B cell (primary cell): ENCODE measurements at places on chromosomes 12 and 14.
A peak's percentile ranks its signal among the peaks of the same experiment; 100 is the strongest.

- peaks cover 22% of the 10 kb centered on the region for H3K4me1 ChIP-seq
- H3K4me3 ChIP-seq, result no peak overlapping the region
- H3K36me3 ChIP-seq, result peaks cover 29% of the 10 kb centered on the region
- H3K27ac ChIP-seq, result no peak overlapping the region
- no peaks in the 10 kb centered on the region for H3K27me3 ChIP-seq
- DNase-seq, result no peak
Observed at GRCh38 chr12:53502983-53503728, 2.1 kb downstream of the TARBP2 start.

GRCh38 chr12:56193025-56193578 is 3.8 kb upstream of the SMARCC2 start:
- H3K36me3 ChIP-seq, result no peaks in the 10 kb centered on the region
- peak; percentile 86 for DNase-seq
- peaks cover 10% of the 10 kb centered on the region for H3K4me1 ChIP-seq
- no peaks in the 10 kb centered on the region for H3K27me3 ChIP-seq
- no peak overlapping the region for H3K27ac ChIP-seq

GRCh38 chr14:94395282-94395887 is 7.0 kb upstream of the SERPINA1 start:
- H3K36me3 ChIP-seq, result no peaks in the 10 kb centered on the region
- H3K27ac ChIP-seq, result no peak overlapping the region
- no peaks in the 10 kb centered on the region for H3K4me1 ChIP-seq
- no peaks in the 10 kb centered on the region for H3K27me3 ChIP-seq
- DNase-seq, result no peak
- H3K4me3 ChIP-seq, result no peak overlapping the region

GRCh38 chr14:103568952-103569351 is 6.2 kb downstream of the COA8 start:
- no peak overlapping the region for H3K27ac ChIP-seq
- no peaks in the 10 kb centered on the region for H3K27me3 ChIP-seq
- no peak overlapping the region for H3K4me3 ChIP-seq
- DNase-seq, result no peak
- peaks cover 3% of the 10 kb centered on the region for H3K4me1 ChIP-seq

DNA sequence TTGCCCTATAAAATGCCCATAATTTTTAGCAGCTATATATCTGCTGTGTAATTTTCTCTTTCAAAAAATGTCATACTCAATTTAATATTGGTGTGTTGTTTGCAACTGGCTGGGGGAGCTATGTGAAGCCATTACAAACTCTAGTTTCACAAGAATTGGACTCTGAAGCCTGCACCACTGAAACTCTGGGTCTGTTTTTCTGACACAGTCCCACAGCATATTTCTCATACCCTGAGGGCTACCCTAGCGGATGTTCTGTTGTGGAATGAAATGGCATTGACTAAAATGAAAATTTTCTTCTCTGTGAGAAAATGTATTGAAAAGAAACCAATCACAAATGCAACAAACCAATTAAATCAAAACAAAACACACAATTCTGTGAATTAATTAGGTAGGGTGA is 284.6 kb upstream of the NPAS3 start:
- H3K27ac ChIP-seq, result no peak overlapping the region
- no peak for DNase-seq
- no peaks in the 10 kb centered on the region for H3K4me1 ChIP-seq
- no peaks in the 10 kb centered on the region for H3K36me3 ChIP-seq
- H3K4me3 ChIP-seq, result no peak overlapping the region

DNA sequence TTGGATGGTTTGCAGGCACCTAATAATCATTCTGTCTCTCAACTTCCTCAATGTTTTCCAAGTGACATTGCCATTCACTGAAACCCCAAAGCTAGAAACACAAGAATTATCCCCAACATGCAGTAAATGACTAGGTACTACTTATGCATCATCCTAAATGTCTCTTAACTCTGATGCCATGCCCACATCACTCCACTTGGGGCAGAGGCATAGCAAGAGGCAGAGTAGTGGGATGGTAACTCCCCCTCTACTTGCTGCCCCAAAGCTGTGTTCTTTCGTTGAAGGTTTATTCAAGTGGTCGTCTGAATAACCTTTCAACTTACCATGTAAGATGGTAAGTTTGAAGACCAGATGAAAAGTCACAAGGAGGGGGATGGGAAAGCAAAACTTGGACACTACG is 77.9 kb upstream of the SOX5 start:
- no peak overlapping the region for H3K4me3 ChIP-seq
- no peaks in the 10 kb centered on the region for H3K4me1 ChIP-seq
- no peaks in the 10 kb centered on the region for H3K27me3 ChIP-seq
- H3K27ac ChIP-seq, result no peak overlapping the region

- H3K27ac ChIP-seq, result no peak overlapping the region
- no peak for DNase-seq
- H3K4me1 ChIP-seq, result peaks cover 6% of the 10 kb centered on the region
- no peak overlapping the region for H3K4me3 ChIP-seq
Observed at GRCh38 chr12:27176765-27177164, 67.3 kb upstream of the STK38L start.

GRCh38 chr12:13000925-13001774 is 1.1 kb upstream of the HEBP1 start:
- H3K27me3 ChIP-seq, result no peaks in the 10 kb centered on the region
- DNase-seq, result peak; percentile 74
- peak overlapping the region; percentile 81 for H3K4me3 ChIP-seq
- H3K36me3 ChIP-seq, result no peaks in the 10 kb centered on the region

DNA sequence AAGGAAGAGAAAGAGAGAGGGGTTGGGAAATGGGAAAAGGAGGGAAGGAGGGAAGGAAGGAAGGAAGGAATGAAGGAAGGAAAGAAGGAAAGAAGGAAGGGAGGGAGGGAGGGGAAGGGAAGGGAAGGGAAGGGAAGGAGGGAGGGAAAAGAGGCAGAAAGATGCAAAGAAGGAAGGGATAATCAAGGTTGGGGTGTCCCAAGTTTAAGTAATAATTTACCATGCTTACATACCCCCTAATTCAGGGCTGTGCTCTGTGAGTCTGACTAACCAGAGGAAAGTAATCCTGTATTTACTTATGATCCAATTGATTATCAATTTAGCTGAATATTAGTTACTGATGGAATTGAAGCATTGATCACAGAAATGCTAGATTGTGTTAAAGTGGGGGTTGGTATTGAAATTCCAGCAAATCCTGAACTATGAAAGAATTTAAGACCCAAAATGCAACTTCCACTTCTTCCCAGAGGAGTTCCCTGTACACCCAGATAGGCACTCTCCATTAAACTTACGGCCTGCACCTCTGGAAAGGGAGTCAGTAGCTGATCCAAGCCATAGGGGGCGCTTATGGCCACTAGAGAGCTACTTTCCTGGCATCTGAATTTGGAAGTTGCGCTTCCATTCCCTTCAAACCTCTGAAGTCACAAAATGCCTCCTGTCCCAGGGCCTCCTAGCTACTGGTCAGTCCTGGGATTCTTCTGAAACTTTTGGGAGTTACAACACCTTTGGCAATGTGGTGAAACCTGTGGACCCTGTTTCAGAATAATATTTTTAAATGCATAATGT is 162.7 kb upstream of the PWP1 start:
- H3K4me3 ChIP-seq, result no peak overlapping the region
- no peak overlapping the region for H3K27ac ChIP-seq
- H3K4me1 ChIP-seq, result no peaks in the 10 kb centered on the region

GRCh38 chr14:65465584-65465983 is 53.1 kb downstream of the FUT8 start:
- no peak overlapping the region for H3K4me3 ChIP-seq
- peaks cover 28% of the 10 kb centered on the region for H3K4me1 ChIP-seq
- H3K27ac ChIP-seq, result no peak overlapping the region
- H3K27me3 ChIP-seq, result no peaks in the 10 kb centered on the region
- DNase-seq, result no peak

DNA sequence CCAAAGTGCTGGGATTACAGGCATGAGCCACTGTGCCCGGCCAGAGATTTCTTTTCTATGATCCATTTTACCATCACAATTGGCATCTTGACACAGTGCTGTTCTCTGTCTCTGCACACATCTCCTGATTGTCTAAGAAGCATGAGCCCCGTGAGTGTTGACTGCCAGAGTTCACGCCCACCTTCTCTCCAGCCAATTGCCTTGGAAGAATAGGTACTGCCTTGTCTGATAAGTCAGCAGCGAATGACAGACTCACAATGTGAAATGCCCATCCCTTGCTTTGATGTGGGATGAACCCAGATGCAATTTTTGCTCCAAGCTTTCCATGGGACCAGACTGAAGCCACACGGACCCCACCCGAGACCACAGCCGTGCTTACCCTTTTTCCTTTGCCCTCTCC is 19.3 kb downstream of the EIF5 start:
- DNase-seq, result no peak

GRCh38 chr14:53640695-53641094 is 315.9 kb downstream of the BMP4 start:
- no peak overlapping the region for H3K4me3 ChIP-seq
- H3K27ac ChIP-seq, result no peak overlapping the region
- H3K4me1 ChIP-seq, result no peaks in the 10 kb centered on the region
- H3K27me3 ChIP-seq, result no peaks in the 10 kb centered on the region
- no peak for DNase-seq
- no peaks in the 10 kb centered on the region for H3K36me3 ChIP-seq

DNA sequence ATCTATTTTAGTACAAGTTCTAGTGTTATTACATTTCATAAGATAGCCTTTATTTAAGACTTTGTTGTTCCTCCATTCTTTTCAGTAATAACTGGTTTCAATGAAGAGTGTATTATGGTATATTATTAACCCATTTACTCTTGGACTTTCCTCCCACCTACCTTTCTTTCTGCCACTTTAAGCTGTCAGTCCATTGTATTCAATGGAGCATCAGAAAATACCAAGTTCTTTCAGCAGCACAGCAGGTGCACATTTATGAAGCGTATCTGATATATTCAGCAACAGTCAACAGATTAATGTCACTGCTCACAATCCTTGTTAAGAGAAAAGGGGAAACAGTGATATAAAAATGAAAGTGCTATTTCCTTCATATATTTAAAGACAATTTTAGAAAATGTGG is 660.9 kb downstream of the C12orf50 start:
- H3K4me3 ChIP-seq, result no peak overlapping the region
- no peak overlapping the region for H3K27ac ChIP-seq
- H3K4me1 ChIP-seq, result no peaks in the 10 kb centered on the region
- DNase-seq, result no peak

DNA sequence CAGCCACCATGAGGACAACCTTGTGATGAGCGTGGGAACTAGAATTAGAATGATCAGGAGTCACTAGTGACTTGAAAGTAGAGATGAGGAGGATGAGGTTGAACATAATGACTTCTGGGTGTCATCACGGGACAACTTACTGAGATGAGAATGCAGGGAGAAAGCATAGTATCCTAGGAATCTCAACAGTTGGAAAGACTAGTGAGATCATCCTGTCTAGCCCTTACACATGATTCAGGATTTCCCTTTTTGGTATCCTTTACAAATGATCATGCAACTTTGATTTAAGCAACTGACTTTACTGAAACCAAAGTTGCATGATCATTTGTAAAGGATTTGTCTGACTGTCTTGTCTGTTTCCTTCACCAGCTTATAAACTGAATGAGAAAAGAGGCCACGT is 51.8 kb upstream of the HIF1A start:
- no peak overlapping the region for H3K27ac ChIP-seq
- H3K4me3 ChIP-seq, result no peak overlapping the region
- no peaks in the 10 kb centered on the region for H3K36me3 ChIP-seq
- H3K4me1 ChIP-seq, result peaks cover 30% of the 10 kb centered on the region
- no peak for DNase-seq

- no peaks in the 10 kb centered on the region for H3K4me1 ChIP-seq
- no peak for DNase-seq
- H3K4me3 ChIP-seq, result no peak overlapping the region
- H3K36me3 ChIP-seq, result no peaks in the 10 kb centered on the region
Observed at GRCh38 chr12:104025771-104026170, 24.2 kb downstream of the GLT8D2 start.

DNA sequence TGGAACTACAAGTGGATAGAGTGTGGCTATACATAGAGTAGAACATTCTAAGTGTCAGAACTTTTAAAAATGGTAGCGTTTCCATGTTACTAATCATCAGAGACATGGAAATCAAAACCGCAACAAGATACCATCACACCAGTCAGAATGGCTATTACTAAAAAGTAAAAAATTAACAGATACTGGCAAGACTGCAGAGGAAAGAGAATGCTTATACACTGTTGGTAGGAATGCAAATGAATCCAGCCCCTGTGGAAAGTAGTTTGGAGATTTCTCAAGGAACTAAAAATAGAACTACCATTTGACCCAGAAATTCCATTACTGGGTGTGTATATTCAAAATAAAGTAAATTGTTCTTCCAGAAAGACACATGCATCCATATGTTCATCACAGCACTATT is 518.6 kb downstream of the NELL2 start:
- no peak for DNase-seq
- no peak overlapping the region for H3K27ac ChIP-seq
- no peaks in the 10 kb centered on the region for H3K36me3 ChIP-seq
- no peak overlapping the region for H3K4me3 ChIP-seq
- no peaks in the 10 kb centered on the region for H3K4me1 ChIP-seq

GRCh38 chr14:29144621-29145020 is 378.0 kb downstream of the FOXG1 start:
- no peaks in the 10 kb centered on the region for H3K4me1 ChIP-seq
- H3K27me3 ChIP-seq, result no peaks in the 10 kb centered on the region
- no peak for DNase-seq
- H3K4me3 ChIP-seq, result no peak overlapping the region

DNA sequence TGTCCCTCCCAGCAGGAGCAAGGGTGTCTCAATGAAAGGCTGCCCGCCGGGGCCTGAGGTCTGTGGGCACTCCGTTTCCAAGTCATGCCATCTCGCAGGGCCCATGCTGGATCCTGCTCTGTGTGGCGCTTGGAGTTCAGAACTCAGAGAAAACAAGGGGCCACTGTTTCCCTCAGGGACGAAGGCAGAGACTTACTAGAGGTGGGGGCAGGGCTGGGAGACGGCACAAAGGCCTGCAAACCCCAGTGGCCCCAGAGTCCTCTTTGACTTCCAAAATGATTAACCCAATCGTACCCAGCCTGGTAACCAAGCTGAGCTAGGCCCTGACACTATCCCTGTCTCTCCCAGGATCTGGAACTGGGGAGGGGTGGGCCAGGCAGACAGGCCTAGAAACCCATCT is 95.8 kb downstream of the ITPK1 start:
- H3K36me3 ChIP-seq, result no peaks in the 10 kb centered on the region
- no peak for DNase-seq
- no peaks in the 10 kb centered on the region for H3K27me3 ChIP-seq
- no peak overlapping the region for H3K27ac ChIP-seq
- no peak overlapping the region for H3K4me3 ChIP-seq

GRCh38 chr14:85254711-85255110 is 275.2 kb upstream of the FLRT2 start:
- no peaks in the 10 kb centered on the region for H3K4me1 ChIP-seq
- no peak for DNase-seq
- H3K27me3 ChIP-seq, result no peaks in the 10 kb centered on the region
- no peaks in the 10 kb centered on the region for H3K36me3 ChIP-seq
- no peak overlapping the region for H3K27ac ChIP-seq

- DNase-seq, result no peak
- no peaks in the 10 kb centered on the region for H3K36me3 ChIP-seq
- H3K27ac ChIP-seq, result no peak overlapping the region
- no peaks in the 10 kb centered on the region for H3K4me1 ChIP-seq
- H3K4me3 ChIP-seq, result no peak overlapping the region
Observed at GRCh38 chr14:38309522-38310277, 53.8 kb upstream of the CLEC14A start.

- no peak overlapping the region for H3K27ac ChIP-seq
- H3K36me3 ChIP-seq, result no peaks in the 10 kb centered on the region
- H3K27me3 ChIP-seq, result no peaks in the 10 kb centered on the region
- DNase-seq, result no peak
- no peaks in the 10 kb centered on the region for H3K4me1 ChIP-seq
Observed at GRCh38 chr14:62743560-62743959, 301.7 kb downstream of the KCNH5 start.
